NCI-H1694 (cell line): ENCODE measurements at places on chromosomes 6 and 20.

DNA sequence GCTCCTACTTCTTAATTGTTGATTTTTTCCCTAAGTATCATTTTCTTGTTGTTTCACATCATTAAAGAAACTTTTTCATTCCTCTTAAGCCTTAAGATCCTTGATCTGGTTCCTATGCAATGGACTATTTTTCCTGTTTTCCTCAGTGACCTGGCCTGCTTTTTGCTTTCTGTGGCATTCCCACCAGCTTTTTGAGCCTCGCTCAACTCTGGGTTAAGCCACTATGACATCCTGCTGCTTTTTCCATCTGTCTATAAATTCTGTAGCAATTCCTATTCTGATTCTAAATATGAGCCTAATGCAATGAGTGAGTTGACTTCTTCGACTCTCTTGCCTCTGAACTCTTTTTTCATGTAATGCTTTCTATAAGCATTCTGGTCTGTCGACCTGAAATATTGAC is 160.3 kb downstream of the GRM1 start:
- no peak for DNase-seq

DNA sequence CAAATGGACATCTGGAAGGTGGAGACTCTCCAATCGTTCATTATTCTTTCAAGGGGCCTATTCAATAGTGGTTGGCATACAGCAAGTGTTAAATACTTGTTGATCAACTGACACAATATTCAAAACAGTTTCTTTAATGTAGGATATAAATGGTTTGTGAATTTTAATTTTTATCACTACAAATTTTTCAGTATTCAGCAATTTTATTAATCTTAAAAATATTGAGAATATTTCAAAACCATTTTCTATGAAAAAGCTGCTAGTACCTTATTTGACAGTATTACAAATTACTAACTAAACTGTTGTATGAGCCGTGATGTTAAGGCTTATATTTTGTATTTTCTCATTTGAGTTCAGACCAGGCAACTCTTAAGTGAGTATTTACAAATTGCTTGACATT is 32.4 kb downstream of the NCOA7 start:
- no peak for DNase-seq

- DNase-seq, result no peak
Measured at GRCh38 chr6:148924226-148925012, 177.6 kb downstream of the UST start.

DNA sequence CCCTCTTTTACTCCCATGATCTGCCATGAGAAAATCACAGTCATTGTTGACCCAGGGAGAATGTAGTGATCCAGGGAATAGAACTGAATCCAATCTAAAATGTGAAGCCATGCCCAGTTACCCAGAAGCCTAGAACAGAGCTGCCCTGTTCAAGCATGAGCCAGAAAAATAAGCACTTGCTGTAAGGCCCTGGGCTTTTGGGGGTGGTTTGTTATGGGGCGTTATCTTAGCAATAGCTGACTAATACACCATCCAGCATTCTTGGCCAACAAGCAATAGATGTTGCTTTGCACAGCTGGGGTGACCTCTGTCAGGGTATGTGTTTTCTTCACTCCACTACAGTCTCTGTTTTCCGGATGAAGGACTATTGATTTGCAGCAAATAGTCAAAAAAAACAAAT is 120.4 kb downstream of the ZFP64 start:
- no peak for DNase-seq

DNA sequence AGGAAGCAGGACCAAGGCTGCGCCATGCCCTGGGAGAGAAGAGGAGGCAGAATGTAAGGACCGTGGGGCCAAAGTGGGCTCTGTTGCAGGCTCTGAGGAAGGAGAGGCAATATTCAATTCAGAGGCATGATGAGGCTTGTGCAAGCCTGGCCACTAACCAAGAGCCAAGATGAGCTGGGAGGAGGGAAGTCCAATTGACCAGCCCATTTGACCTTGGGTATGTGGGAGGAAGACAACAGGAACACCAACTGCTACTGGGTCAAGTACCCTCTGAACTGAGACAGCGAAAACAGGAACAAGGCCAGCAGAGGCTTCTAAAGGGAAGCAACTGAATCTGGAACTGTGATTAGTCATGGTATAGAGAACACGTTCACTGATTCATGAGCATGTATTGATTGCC is 779.6 kb downstream of the MAFB start:
- no peak for DNase-seq

GRCh38 chr6:45630801-45631200 is 253.1 kb upstream of the SUPT3H start:
- DNase-seq, result no peak

GRCh38 chr6:124780623-124781022 is 181.6 kb upstream of the RNF217 start:
- no peak for DNase-seq

DNA sequence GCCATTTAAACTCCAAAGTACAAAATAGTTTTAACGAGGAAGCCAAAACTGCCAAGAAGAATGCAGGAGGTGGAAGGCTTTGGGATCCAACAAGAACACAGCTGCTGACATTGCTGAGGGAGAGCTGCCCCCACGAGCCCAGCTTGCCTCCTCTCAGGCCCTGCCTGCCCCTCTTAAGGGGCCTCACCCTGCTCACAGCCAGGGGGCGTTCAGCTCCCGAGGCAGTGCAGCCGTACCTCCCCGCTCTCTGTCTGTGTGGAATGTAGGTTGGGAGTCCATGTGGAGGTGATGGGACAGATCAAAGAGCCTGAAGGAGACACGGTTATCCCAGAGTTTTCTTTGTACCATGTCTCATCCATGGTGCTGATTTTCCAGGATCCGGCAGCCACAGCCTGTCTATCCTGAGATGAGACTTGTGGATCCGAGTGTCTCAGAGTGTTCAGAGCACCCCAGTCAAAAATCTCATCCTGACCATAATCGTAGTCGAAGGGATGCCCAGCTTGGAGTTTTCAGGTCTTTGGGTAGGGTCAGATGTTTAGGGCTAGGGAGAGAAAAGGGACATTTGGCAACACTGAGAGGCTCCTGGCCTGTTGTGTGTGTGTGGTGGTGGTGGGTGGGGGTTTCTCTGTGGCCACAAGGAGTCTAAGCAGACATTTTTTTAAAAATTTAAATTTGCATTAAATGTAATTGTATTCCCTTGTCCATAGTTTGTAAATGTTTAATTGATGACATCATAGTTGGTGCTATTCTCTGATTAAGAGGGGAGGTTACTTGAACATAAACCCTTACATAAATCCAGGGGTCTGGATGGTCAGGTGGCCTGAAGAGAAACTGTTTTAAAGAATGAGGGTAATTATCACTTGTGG is 111.4 kb upstream of the CLDN20 start:
- DNase-seq, result peak; percentile 26

- peak; percentile 38 for DNase-seq
Measured at GRCh38 chr6:52416629-52417151, 3.5 kb upstream of the EFHC1 start.

GRCh38 chr20:23021541-23021940 is 13.6 kb upstream of the SSTR4 start:
- DNase-seq, result no peak

- peak; percentile 12 for DNase-seq
Measured at GRCh38 chr6:24933868-24934401, 1.8 kb downstream of the RIPOR2 start.

- no peak for DNase-seq
Measured at GRCh38 chr6:126172131-126172530, 167.8 kb upstream of the CENPW start.

GRCh38 chr20:3224681-3225421 is 14.1 kb downstream of the SLC4A11 start:
- no peak for DNase-seq

DNA sequence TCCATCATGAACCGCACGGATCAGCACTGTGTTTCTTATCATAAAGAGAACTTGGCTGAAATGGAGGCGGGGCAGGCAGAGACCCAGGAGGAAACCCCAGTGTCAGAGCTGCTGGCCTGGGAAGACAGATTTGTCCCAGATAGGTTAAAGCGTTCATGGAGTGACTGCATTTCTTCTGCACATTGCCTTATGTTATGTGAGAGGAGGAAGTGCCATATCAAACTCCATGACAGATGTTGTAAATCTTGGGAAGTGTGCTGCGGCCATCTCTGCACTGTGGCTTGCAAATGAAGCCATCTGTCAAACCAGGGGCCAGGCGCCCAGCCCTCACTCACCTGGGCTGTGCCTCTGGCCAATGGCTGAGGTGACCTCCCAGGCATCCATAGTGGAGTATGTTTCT is 163.0 kb downstream of the SLC24A3 start:
- DNase-seq, result no peak

GRCh38 chr20:944774-945410 is 28.8 kb upstream of the ANGPT4 start:
- no peak for DNase-seq

DNA sequence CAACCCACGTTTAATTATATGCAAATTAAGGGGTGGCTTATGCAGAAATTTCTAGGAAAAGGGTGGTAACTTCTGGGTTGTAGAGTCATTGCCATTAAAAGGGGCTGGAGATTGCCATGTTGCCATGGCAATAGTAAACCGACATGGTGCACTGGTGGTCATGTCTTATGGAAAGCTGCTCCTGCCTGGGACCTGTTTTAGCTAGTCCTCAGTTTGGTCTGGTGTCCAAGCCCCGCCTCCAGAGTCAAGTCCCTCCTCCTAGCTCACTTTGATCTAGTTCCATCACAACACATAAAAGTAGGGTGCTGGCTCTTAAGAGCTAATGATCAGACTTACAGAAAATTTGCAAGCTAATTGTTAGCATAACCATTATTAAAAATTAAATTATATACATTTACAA is 5.3 kb downstream of the SLC22A2 start:
- DNase-seq, result no peak

DNA sequence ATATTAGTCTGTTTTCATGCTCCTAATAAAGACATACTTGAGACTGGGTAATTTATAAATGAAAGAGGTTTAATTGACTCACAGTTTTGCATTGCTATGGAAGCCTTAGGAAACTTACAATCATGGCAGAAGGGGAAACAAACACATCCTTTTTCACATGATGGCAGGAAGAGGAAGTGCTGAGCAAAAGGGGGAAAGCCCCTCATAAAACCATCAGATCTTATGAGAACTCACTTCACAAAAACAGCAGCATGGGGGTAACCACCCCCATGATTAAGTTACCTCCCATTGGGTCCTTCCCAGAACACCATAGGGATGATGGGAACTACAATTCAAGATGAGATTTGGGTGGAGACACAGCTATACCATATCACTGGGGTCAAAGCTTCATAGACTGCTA is 254.2 kb downstream of the ERMARD start:
- no peak for DNase-seq

- no peak for DNase-seq
Measured at GRCh38 chr6:76165471-76166221, 93.2 kb upstream of the IMPG1 start.
